Hematopoietic multipotent progenitor cell (in vitro differentiated cells): ENCODE measurements at places on chromosomes 7 and 10.

DNA sequence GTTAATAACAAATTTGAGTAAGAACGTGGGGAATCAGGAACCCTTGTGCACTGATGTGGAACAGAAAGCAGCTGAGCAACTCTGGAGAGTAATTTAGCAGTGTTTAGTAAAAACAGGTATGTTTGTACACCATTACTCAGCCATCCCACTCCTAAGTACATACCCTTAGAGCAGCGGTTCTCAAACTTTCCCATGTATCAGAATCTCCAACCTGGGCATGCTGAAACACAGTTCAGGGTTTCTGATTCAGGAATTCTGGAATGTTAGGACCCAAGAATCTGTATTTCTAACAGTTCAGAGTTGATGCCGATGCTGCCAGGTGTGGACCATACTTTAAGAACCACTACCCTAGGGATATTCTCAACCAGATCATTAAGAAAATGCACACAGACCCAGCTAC is 5.1 kb downstream of the SGMS1 start:
- no peak for DNase-seq

GRCh38 chr10:52308251-52309031 is 5.6 kb upstream of the DKK1 start:
- peak; percentile 77 for DNase-seq

- DNase-seq: no peak
Measured at GRCh38 chr7:44881610-44882009, 3.7 kb downstream of the PURB start.

DNA sequence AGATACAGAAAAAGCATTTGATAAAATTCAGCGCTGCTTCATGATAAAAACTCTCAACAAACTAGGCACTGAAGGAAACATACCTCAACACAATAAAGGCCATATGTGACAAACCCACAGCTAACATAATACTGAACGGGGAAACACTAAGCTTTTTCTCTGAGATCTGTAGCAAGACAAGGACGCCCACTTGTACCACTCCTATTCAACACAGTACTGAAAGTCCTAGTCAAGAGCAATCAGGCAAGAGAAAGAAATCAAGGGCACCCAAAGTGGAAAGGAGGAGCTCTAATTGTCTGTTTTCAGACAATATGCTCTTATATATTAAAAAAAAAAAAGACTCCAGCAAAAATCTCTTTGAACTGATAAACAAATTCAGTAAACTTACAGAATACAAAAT is 13.3 kb downstream of the DIP2C start:
- no peak for DNase-seq

DNA sequence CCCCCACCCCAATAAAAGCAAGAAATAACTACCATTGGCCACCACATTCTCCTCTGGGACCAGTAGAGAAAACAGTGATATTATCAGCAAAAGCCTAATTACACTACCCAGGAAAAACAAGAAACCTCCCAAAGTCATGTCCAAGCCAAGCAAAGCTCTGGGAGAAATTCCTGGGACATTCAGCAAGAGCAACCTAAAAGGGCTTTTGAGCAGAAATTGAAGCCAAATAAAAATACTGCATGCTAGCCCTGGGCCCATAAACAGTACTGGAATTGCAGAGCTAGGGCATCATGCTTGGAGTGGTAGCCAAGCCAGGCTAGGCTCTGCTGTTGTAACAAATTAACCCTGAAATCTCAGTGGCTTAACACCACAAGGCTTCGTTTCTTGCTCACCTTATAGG is 347.9 kb downstream of the LRMDA start:
- no peak for DNase-seq

GRCh38 chr7:47179812-47180515 is 401.9 kb downstream of the TNS3 start:
- peak; percentile 40 for DNase-seq

DNA sequence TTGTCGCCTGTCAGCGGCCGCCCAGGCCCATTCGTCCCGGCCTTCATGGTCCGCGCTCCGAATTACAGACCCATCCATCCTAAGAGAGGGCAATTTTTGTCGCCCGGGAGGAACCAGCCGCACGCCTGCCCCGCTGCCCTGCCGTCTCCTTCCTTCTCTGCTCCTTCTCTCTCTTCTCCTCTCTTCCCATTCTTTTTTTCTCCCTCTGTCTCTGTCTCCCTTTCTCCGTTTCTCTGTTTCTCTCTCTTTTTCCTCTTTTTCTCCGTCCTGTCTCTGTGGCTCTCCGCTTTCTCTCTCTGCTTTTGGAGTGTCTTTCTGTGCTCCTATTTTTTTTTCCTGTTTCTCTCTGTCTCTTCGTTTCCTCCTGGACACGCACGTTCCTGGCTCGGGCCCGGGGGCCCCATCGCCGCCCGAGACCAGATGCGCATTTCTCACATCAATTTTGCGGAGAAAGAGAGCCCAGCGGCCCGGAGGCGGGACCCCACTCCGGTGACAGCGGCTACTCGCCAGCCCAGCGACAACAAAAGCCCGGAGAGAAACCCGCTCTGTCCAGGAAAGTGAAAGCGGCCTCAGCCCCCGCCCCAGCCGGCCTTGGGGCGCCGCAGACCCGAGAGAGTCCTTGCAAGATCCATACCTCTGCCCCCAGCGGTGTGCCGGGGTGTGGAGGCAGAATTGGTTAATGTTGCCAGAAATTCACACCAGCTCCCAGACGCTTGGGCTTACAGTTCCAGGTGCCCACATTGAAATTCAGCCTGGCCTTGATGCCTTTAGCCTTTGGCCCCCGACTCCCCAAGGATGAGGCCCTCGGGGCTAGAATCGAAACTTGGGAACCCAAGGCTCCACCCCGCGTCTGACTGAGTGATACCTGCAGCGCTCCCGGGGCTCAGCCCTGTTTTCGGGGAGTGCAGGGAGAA is 4.1 kb downstream of the LBX1 start:
- DNase-seq: no peak
